ENCODE measurements at places on chromosomes 6 and 20.

DNA sequence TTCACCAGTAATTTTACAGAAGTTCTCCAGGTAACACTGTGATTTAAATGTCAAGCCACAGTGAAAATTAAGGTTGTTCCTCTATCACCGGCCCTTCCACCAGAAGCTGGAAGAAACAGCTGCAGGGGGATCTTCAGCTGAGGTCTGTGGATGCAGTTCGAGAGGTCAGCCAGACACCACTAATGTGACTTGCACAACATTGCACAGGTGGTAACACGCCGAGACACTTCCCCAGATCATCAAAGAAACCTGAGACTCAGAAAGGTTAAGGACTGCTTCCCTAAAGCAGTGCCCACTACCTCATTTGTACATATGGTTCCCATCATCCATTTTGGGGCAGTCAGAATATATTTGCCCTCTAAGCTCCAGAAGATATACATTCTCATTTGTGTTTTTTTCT, 8.1 kb upstream of the SERPINB9 start:
- DNase-seq, result no peak

GRCh38 chr6:166570929-166571713, 15.4 kb downstream of the RAMACL start:
- DNase-seq, result no peak

DNA sequence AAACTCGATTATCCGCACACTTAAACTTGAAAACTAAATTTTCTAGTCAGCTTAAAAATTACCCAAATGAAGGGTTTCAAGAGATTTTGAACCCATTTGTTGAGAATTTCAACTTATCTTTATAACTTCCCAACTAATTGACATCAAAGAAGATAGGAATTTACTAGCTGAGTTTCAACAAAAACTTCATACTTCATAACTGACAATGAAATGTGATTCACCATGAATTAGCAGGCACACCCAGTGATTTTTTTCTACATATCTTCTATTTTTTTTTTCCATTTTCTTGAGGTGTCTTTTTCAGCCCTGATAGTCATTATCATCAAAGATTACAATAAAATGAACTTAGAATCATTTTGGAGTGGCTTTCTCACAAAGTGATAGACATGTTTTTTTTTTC, 26.7 kb downstream of the TNFAIP3 start:
- no peak for DNase-seq

DNA sequence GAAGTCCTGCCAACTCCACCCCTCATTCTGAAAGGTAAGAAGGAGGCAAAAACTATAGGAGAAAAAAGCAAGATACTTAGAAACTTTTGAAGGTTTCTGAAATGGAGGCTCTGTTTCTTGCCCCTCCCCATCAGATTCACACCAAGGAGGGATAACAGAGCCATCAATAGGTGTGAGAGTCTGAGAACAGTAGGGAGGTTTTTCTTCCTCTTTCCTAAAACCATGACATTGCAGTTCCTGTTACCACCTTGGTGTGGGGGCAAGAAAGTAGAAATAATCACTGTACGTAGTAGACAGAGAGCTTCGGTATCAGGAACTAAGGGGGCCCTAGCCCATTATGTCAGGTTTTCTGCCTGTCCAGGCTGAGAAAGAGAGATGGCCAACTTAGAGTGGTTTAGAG, 333.3 kb upstream of the SYNCRIP start:
- no peak for DNase-seq

DNA sequence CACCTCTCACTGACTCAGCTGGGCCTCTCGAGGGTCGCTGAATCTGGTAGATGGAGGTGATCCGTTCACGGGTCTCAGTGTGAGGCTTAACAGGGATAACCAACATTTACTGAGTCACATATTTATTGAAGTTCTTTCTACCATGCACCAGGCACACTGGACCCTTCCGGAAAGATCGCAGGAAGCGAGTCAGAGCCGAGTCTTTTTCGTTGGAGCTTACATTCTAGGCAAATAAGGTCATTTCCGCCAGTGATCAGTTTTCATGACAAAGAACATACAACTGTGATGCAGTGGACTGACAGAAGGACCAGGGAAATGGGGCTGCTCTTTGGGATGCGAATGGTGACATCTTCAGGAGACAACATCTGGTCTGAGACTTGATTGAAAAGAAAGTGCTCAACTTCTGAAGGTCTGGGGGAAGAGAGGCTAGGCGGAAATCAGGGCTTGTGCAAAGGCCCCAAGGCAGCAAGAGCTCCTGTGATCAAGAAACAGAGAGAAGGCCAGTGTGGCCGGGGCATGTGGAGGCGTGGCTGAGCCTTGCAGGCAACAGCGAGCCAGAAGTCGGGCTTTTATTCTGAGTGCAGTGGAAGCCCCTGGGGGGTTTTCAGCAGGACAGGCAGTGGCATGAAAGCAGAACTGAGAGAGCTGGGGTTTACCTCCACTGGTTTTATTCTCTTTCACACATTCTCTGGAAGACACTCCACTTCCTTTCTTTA, 56.7 kb downstream of the APCDD1L start:
- DNase-seq, result no peak

DNA sequence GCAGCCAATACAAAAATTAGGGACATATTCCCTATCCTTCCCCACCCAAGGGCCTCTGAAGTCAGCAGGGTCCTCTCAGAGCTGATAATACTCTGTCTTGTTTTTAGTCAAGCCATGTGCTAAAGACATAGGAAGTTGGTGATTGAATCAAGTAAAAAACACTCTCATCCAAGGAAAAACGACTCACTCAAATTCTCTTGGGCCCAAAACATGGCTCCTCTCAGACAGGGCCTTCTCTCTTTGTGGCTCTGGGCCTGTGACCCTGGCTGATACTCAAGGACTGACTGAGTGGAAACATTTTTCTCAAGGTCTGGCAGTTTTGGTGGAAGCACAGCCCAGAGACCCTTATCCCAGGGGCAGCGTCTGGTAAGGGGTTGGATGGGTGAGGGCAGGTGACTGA, 5.9 kb upstream of the SCML4 start:
- DNase-seq, result no peak

DNA sequence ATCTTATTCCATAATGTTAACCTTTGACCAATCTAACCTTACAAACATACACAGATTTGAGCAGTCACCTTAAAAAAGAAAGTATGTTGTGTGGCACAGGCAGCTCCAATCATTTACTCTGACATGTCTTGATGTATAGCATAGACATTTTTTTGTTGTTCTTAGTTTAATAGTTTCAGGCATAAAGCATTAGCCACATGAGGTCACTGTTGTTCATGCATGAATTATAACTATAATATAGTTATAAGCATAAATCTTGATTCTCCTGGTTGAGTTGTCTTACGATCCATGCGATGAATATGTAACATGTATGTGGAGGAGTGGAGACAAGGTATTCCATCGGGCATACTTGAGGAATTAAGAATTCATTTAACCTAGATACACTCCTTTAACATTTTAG, 26.1 kb upstream of the NKAIN2 start:
- no peak for DNase-seq

DNA sequence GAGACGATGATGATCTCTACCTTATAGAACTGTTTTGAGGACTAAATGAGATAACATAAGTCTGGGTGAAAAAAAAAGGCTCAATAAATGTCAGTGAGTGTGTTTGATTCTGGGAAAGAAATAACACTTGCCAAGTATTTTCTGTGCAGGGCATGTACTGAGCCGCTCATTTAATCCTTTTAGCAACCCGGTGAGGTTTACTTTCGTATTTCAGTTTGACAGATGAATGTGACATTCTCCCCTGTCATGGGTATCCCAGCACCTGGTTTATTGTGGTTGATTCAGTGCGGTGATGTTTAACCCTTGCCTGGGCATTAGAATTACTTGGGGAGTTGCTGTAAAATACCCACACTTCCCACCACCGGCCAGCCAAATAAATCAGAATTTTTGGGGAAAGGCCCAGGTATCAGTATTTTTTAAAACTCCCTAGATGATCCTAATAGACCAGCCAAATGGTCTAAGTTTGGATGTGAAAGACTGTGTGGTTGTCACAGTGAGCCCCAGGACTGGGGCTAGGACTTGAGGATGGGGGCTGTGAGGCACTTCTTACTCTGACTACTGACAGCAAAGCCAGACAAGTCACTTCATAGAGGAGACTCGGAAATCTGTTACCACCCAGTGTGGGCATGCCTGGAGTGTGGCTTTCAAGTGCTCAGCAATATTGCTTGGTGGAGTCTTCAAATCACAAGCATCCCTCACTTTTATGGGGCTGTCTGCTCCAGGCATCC, 100.2 kb upstream of the KCNG1 start:
- no peak for DNase-seq

- DNase-seq, result no peak
Measured at GRCh38 chr6:51213811-51214210, 395.1 kb downstream of the TFAP2B start.

DNA sequence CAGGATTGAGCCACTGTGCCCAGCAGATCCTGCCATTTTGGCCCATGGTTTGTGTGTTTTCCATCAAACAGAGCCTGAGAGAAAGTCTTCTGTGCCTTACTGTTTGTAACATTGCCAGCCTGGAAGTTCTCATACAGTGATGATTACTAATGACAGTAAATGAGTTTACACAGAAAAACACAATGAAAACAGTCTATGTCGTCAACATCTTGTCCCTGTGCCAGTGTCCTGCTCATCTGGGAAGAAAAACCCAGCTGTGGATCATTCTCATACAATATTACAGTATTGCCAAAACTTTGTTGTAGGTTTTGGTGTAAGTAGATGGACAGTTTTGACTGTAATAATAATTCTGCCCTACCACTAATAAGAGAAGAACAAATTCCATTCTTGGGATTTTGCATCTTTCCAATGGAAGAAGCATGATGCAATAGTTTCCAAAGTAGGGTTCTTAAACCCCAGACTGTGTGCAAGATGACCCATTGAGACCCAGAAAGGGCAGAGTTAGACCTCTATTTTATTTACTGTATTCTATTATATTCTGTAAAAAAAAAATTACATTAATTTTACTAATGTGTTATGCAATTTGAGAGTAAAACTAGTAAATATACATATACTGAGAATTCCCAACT, 135.0 kb upstream of the JARID2 start:
- DNase-seq, result no peak

GRCh38 chr20:41072190-41072863, 43.7 kb downstream of the TOP1 start:
- peak; percentile 62 for DNase-seq

- peak; percentile 49 for DNase-seq
Measured at GRCh38 chr20:13525225-13525940, 113.3 kb downstream of the TASP1 start.

- DNase-seq, result no peak
Measured at GRCh38 chr6:107509506-107509905, 19.6 kb downstream of the SOBP start.

DNA sequence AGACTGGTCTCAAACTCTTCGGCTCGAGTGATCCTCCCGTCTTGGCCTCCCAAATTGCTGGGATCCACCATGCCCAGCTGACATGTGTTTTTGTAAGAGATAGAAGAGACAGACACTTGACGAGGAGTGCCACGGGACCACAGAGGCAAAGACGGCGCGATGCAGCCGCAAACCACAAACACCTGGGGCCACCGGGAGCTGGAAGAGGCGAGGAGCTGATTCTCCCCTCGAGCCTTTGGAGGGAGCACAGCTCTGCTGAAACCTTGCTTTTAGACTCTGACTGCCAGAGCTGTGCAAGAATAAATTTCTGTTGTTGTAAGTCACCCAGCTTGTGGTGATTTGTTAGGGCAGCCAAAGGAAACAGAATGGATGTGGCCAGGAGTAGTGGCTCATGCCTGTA, 46.9 kb downstream of the TFAP2C start:
- DNase-seq, result no peak

DNA sequence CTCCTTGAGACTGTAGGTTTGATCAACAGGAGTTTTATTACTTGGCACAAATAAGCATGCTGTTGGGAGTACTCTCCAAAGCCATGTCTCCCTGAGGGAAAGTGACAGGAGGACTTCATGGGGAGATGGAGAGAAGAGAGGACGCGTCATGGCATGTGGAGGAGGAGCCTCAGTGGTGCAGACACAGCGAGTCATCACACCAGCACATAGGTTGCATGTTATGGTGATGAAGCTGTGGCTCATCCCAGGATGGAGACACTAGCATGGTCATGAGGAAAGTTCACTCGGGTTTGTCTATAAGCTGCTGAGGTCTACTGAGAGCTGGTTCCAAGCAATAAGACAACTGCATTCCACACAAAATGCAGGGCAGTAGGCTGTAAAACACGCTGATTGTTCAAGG, 13.2 kb upstream of the SSTR4 start:
- no peak for DNase-seq

DNA sequence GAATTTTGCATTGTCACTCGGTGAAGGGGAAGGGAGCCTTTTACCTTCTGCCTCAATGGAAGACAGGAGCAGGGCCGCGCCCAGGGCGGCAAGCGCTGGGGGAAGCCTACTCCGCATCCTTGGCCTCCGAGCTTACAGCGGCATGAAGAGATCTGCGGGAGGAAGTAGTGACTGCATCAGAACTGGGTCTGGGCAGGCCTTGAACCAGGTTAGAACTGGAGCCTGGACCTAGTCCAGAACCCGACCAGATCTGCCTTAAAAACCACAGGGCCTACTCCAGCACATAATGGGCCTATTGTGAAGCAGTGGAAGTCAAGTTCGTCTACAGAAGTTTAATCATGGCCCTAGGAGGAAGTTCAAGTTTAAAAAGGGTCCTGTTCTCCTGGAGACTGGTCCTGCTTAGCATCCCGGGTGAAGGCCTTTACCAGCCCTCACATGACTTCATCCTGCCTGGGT, 3.1 kb downstream of the COL12A1 start:
- no peak for DNase-seq

DNA sequence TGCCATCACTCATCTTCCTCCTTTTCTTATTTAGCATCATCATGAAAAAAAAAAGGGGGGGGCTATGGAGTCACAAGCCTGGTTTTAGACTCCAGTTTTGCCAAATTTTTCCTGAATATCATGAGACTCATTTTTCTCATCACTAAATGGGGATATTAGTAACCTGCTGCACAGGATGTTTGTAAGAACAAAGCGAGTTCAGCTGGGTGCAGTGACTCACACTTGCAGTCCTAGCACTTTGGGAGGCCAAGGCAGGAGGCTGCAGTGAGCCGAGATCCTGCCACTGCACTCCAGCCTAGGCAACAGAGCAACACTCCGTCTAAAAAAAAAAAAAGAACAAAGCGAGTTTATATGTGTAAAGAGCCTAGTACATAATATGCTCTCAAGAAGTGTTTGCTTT, 82.8 kb downstream of the TFAP2A start:
- DNase-seq, result no peak

GRCh38 chr6:30327232-30327746, 562 bp downstream of the TRIM39 start:
- no peak for DNase-seq
